ENCODE measurements at places on chromosomes 6 and 20.

GRCh38 chr6:7647504-7647903 is 57.5 kb downstream of the SNRNP48 start:
- no peak for DNase-seq

DNA sequence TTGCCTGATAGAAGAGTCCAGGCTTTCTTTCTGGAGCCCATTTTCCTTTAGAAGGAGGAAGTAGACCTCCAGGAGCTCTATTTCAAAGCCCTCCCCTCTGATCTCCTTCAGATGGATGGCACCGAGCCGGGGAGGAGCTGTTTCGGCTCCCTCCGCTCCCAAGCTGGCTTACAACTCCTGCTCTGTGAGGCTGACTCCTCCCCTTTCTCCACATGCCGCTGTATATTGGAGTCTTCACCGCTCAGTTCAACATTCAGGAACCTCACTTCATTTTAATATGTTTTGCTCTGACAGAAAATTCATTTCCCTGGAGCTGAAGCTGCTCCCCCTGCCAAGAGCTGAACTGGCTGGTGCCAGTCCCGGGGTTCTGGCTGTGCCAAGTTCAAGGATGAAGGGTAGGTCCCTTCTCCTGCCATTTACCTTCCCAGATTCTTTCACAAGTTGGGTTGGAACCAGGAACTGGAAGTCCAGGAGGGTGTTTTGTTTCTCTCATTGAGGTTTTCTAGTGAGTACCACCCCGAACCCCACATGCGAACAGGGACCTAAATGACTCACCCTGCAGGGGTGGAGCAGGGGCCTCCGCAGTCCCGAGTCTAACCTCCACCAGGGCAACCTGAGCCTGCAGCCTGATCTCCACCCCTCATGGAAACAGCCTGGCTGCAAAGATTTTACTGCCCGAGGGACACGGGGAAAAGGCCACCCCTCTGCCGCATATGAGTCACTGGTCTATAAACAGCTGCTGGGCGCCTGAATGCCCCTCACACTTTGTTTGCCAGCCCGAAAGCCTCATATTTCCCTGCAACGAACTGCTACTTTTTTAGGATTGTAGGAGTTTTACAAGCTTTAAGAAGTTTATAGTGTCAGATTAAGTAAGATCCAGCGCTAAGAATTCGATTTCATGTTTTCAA is 68.6 kb upstream of the FOXA2 start:
- no peak for DNase-seq

DNA sequence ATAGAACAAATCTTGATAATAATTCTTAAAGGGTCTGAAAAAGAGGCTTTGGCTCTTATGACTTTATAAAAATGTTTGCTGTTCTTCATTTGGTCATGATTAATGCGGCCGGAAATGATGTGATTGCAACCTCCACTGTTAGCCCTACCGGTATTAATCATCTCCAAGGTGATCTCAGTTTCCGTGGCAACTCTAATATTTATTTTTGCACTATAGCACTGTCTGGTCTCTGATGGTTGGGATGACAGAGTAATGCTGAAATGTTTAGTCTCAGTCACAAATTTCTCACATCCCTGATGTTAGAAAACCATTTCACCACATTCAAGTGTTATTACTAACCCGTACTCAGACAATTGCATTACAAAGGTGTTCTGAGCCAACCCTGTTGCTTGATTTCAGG is 87.4 kb downstream of the TMEM200A start:
- DNase-seq = no peak

GRCh38 chr6:132153221-132153898 is 202.2 kb upstream of the CCN2 start:
- DNase-seq = no peak

GRCh38 chr6:128508588-128509296 is 11.7 kb downstream of the PTPRK start:
- no peak for DNase-seq
